ENCODE measurements at places on chromosomes 1 and 21. TPM values are rescaled to one million over a fixed set of nuclear protein-coding genes. Genes with fewer than 3 reads are reported as not detected.

Gene NAV1
- polyA plus RNA-seq: 1.3 TPM

Gene OR2L8
- polyA plus RNA-seq: not detected

Gene DIO1
- 0.18 TPM for polyA plus RNA-seq

Gene LMX1A
- polyA plus RNA-seq: not detected

Gene ANKRD35
- not detected for polyA plus RNA-seq

Gene PLCH2
- polyA plus RNA-seq: 0.66 TPM

Gene TTLL7
- not detected for polyA plus RNA-seq

Gene ALX3
- polyA plus RNA-seq: not detected

Gene C1orf226
- not detected for polyA plus RNA-seq

Gene ADCY10
- 0.49 TPM for polyA plus RNA-seq

Gene KCNN3
- 0.88 TPM for polyA plus RNA-seq

Gene TRIM17
- polyA plus RNA-seq: not detected

Gene HES4
- polyA plus RNA-seq: not detected

Gene COX20
- polyA plus RNA-seq: 36.9 TPM

Gene HSD3B1
- not detected for polyA plus RNA-seq

Gene GPR25
- polyA plus RNA-seq: 41.1 TPM

Gene TOE1
- polyA plus RNA-seq: 18.6 TPM

Gene NLRP3
- polyA plus RNA-seq: 0.08 TPM

Gene DNAJC28
- 0.21 TPM for polyA plus RNA-seq

Gene GMEB1
- 17.4 TPM for polyA plus RNA-seq

Gene THEM4
- polyA plus RNA-seq: 23.6 TPM

Gene NIPAL3
- polyA plus RNA-seq: 36.3 TPM

Gene OVAAL
- polyA plus RNA-seq: not detected

Gene TCP10L
- polyA plus RNA-seq: 0.28 TPM

Gene NHLH1
- polyA plus RNA-seq: not detected

Gene LCK
- polyA plus RNA-seq: 80.5 TPM

Gene TDRD10
- not detected for polyA plus RNA-seq

Gene LYPD8
- polyA plus RNA-seq: not detected

Gene XCL1
- 0.43 TPM for polyA plus RNA-seq

Gene UHMK1
- 53.7 TPM for polyA plus RNA-seq
